ENCODE measurements at places on chromosomes 1 and 21.
A peak's percentile ranks its signal among the peaks of the same experiment; 100 is the strongest.

- no peak for DNase-seq
These were observed 753 bp downstream of the KCNJ6 start for GRCh38 chr21:37915497-37915911.

- DNase-seq = peak; percentile 87
These were observed 68.5 kb downstream of the DYRK1A start for GRCh38 chr21:37435120-37435519.

- DNase-seq = no peak
These were observed 54.1 kb downstream of the NPHP4 start for GRCh38 chr1:5938101-5938646.

DNA sequence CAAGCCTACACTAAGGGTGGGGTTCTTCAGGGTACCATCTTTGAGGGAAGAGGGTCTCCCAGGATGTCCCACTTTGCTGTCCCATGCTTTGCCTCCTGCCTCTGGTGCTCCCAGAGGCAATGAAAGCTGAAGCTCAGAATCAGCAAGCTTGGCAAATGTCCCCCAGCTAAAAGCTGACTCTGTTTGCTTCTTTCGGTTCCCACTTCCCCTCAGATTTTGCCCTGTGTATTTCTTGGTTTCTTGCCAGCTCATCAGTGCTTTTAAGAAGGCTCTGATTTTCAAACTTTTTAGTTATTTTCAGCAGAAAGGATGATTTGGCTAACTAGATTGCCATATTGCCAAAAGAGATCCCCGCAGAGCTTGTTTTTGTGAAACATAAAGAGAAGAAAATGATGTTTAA is 33.1 kb upstream of the COG2 start:
- no peak for DNase-seq

GRCh38 chr1:64569411-64569810 is 99.5 kb downstream of the CACHD1 start:
- DNase-seq = no peak

DNA sequence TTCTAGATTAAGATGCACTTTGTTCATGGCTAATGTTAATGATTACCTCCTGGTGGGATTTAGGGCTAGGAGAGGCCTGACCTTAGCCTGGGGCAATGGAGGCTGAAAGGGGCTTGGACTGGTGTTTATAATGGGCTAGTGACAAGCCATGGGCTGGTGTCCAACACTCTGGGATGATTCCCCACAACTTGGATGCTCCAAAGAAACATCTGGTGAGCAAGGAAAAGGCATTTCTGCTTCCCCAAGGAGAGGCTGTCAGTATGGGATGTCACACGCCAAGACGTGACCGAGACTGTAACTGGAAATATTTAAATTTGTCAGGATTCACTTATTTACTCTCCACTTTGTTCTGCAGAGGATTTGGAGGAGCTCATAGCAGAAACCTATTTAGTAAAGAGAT is 45.2 kb downstream of the PTPRU start:
- no peak for DNase-seq

DNA sequence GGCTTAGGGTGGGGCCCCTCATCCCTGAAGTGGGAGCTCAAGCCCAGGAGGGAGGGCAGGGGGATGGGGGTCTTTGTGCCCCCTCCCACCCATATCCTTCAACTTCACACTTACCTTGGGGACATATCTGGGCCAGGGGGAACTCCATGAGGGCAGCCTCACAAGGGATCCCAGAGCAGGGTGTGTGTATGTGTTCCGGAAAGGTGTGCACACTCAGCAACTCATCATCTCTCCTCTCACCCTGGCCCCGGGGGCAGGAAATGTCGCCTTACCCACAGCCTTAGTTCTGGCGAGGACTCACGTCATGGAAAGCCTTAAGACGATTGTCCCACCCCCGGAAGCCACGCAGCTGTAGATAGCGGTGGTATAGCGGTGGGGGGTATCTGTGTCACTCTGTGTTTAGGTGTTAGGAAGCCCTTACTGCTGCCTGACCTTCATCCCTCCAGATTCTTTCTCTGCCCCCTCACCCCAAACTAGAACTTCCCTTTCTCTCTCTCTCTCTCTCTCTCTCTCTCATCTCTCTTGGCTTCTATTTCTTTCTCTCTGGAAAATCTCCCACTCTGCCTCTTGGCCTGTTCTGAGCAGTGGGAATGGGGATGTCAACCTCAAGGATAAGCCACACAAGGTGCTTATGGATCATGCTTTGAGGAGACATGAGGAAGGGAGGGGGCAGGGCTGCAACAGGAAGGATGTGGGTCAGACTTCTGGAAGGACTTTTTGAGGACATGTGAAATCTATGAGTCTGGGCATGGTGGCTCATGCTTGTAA is at the start of gene SH2D2A:
Gene SH2D2A, minus strand, starts transcription at position 288 of the 768 bp plus-strand sequence. Its CDS starts 140 bp downstream, at position 148.
- peak; percentile 98 for DNase-seq

GRCh38 chr21:34939673-34940331 is 109.3 kb downstream of the RUNX1 start:
- DNase-seq = no peak

DNA sequence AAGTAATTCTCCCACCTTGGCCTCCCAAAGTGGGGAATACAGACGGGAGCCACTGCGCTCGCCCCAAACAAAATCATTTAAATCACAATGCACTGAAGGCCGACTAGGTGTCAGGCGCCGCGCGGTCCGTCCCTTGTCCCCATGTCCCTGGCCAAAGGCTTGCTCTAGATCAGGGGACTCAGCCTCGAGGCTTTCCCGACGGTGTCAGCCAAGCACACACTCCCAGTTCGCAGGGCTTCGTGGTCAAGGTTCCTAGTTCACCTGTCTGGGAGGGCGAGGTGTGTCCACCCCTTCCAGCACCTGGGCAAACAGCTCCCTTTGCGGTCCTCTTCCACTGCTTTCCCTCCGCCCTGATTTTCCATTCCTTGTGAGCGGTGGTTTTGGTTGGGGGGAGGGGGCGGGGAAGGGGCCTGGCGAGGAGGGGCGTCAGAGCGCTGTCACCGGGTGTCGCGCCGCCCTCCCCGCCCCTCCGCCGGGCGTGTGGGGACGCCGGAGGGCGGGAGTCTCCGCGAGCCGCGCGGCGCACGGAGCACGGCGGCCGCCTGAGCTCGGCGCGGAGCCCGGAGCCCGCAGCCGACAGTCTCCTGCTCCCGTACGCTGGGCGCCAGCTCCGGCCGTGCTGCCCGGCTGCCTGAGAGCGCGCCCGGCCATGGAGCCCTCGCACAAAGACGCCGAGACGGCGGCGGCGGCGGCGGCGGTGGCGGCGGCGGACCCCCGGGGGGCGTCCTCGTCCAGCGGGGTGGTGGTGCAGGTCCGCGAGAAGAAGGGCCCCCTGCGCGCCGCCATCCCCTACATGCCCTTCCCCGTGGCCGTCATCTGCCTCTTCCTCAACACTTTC is at the start of gene STUM:
Gene STUM, plus strand, starts transcription at position 509 of the 838 bp plus-strand sequence. Its CDS starts 141 bp downstream, at position 650.
- DNase-seq = peak; percentile 71

GRCh38 chr1:228870041-228870713 is 134.9 kb downstream of the RHOU start:
- no peak for DNase-seq

DNA sequence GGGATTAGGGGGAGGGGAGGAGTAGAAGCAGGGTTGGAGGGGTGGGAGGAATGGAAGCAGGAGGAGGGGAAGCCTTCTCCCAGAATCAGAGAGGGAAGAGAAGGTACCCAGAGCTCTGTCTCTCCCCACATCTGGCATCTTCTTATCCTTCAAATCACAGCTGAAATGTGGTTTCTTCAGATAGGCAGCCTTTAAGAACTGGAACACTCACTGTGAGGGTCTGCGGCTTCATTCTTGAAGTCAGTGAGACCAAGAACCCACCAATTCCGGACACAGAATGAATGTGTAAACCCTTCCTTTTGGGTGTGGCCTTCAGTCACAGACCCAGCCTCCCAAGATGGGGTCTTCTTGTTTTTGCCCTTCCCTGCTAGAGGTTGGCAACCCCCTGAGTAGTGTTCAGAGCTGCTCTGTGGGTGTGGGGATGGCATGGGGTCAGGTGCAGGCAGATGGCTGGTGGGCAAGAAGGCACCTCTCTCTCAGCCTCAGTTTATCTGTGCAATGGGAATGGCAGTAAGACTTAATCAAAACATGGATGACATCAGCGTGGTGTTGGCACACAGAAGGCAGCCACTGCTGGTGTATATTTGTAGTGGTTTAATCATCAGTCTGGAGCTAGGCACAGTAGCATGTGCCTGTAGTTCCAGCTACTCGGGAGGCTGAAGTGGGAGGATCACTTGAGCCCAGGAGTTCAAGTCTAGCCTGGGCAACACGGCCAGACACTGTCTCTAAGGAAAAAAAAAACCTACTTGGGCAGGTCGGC is 7.2 kb downstream of the FAAH start:
- DNase-seq = no peak
